ENCODE measurements at places on chromosomes 6 and 20.
A peak's percentile ranks its signal among the peaks of the same experiment; 100 is the strongest.

GRCh38 chr20:62707921-62708521 lies 615 bp upstream of the NTSR1 start:
- peaks cover 57% of the 10 kb centered on the region for H3K27me3 ChIP-seq
- no peak overlapping the region for H3K4me3 ChIP-seq
- peak; percentile 68 for DNase-seq
- peaks cover 45% of the 10 kb centered on the region for H3K4me1 ChIP-seq

GRCh38 chr6:156131221-156131903 lies 645.8 kb upstream of the ARID1B start:
- no peaks in the 10 kb centered on the region for H3K4me1 ChIP-seq
- DNase-seq, result no peak
- H3K27me3 ChIP-seq, result no peaks in the 10 kb centered on the region
- H3K4me3 ChIP-seq, result no peak overlapping the region
- no peaks in the 10 kb centered on the region for H3K36me3 ChIP-seq

- H3K4me1 ChIP-seq, result peaks cover 8% of the 10 kb centered on the region
- H3K4me3 ChIP-seq, result no peak overlapping the region
- H3K36me3 ChIP-seq, result peaks cover 5% of the 10 kb centered on the region
- no peak for DNase-seq
Observed at GRCh38 chr6:2102316-2102883, 143.0 kb downstream of the GMDS start.

GRCh38 chr6:168103050-168103830 lies 24.2 kb upstream of the FRMD1 start:
- no peak for DNase-seq
- H3K27ac ChIP-seq, result no peak overlapping the region
- peaks cover 4% of the 10 kb centered on the region for H3K36me3 ChIP-seq
- H3K4me1 ChIP-seq, result no peaks in the 10 kb centered on the region
- no peak overlapping the region for H3K4me3 ChIP-seq
- H3K27me3 ChIP-seq, result peaks cover 57% of the 10 kb centered on the region

DNA sequence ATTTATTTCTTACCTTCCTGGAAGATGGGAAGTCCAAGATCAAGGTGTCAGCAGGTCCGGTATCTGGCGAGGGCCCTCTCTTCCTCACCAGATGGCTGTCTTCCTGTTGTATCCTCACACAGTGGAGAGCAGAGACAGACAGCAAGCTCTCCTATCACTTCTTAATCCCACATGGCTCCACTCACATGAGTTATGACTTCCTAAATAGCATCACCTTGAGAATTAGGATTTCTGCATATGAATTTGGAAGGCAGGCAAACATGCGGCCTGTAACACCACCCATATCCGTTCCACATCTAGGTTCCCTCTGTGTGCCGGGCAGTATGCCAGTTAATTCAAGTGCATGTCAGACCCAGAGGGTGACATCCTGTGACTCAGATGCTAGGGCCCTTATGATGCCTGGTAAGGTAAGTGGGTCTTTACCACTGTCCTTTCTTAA lies 2.1 kb downstream of the RAET1E start:
- DNase-seq, result peak; percentile 52
- peaks cover 8% of the 10 kb centered on the region for H3K27me3 ChIP-seq
- peaks cover 54% of the 10 kb centered on the region for H3K4me1 ChIP-seq

Measured in Calu3 (cell line).